H54 (cell line): ENCODE measurements at places on chromosomes 7 and 10.

GRCh38 chr10:28242555-28243204 is 60.2 kb downstream of the MPP7 start:
- DNase-seq, result no peak

GRCh38 chr7:87159538-87159937 is 7.3 kb downstream of the DMTF1 start:
- DNase-seq, result no peak

DNA sequence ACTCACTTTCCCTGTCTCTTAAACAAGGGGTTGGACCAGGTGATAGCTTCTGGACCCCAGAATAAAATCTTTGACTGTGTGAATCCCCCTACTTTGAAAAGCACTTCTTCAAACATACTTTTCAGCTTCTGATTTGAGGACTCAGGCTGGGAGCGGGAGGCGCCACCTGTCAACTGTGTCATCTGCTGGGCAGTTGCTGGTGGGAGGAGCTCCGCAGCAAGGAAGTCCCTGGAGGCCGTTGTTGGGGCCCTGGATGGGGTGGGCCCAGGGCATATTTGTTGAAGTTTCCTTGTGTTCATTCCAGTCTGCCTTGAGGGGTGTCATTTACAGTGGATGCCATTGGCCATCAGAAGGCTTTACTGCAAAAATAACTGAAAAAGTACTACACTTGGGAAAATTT is 197.7 kb downstream of the CCDC3 start:
- DNase-seq, result no peak

GRCh38 chr10:96211764-96212163 is 59.6 kb downstream of the BLNK start:
- DNase-seq, result no peak

DNA sequence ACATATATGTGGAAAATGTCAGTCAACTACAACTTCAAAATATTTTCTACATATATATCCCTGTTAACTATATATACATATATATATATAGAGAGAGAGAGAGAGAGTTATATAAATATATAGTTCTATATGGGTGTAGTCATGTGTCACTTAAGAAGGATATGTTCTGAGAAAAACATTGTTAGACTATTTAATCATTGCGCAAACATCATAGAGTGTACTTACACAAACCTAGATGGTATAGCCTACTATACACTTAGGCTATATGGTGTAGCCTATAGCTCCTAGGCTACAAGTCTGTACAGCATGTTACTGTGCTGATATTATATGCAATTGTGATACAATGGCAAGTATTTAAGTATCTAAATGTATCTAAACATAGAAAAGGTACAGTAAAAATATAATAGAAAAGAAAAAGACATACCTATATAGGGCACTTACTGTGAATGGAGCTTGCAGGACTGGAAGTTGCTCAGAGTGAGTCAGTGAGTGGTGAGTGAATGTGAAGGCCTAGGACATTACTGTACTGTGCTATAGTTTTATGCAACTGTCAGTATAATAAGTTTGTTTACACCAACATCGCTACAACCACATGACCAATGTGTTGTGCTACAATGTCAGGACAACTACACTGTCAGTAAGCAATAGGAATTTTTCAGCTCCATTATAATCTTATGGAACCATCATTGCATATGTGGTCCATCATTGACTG is 18.0 kb upstream of the FGL2 start:
- no peak for DNase-seq

- no peak for DNase-seq
Observed at GRCh38 chr7:115410972-115411686, 489.2 kb downstream of the MDFIC start.

GRCh38 chr7:2838873-2839578 is 5.1 kb downstream of the GNA12 start:
- no peak for DNase-seq

DNA sequence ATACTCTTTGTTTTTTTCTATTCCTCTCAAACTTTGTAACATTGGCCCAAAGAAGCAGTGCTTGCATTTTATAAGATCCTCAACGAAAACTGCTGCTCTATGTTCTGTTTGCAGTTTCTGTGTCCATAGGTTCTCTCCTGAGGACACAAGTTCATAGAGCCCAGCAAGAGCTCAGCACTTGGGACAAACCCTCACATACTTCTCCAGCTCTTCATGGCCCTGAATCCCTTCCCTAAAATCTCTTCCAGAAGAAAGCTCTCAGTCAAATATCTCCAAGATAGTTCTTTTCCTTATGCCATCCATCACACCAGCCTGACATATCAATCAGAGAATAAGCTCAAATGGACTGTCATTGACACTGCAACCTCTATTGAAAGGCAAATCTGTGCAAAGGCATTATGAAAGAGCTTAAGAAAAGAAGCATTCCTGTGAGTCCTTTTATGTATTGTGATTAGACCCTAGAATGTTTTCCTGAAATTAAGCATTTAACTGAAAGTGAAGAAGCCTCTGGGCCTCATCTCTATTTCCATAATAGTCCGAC is 405.5 kb downstream of the ANKRD7 start:
- no peak for DNase-seq

DNA sequence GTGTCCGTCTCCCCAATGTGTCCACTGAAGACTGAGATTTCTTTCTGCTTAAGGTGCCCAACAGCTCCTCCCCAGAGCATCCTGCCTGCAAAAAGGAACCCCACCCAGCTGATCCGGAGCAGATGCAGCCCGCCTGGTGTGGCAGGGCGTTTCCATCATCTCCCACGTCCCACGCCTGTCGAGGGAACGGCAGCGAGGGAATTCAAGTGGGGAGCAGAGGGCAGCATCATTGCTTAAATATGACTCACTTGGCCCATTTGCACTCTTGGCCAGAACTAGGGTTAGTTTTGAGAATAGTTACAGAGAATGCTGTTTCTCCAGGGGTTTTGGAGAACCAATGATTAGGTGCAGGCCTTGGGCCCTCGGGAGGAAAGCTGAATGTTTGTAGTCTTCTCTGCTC is 20.8 kb downstream of the VWA2 start:
- no peak for DNase-seq
